ENCODE measurements at places on chromosomes 7 and 10.

GRCh38 chr7:125370502-125370901 lies 440.9 kb upstream of the POT1 start:
- no peak for DNase-seq

- DNase-seq, result no peak
These were observed 755.4 kb downstream of the KCNMA1 start for GRCh38 chr10:76882245-76882644.

GRCh38 chr10:23892296-23892695 lies 316.6 kb upstream of the KIAA1217 start:
- no peak for DNase-seq

DNA sequence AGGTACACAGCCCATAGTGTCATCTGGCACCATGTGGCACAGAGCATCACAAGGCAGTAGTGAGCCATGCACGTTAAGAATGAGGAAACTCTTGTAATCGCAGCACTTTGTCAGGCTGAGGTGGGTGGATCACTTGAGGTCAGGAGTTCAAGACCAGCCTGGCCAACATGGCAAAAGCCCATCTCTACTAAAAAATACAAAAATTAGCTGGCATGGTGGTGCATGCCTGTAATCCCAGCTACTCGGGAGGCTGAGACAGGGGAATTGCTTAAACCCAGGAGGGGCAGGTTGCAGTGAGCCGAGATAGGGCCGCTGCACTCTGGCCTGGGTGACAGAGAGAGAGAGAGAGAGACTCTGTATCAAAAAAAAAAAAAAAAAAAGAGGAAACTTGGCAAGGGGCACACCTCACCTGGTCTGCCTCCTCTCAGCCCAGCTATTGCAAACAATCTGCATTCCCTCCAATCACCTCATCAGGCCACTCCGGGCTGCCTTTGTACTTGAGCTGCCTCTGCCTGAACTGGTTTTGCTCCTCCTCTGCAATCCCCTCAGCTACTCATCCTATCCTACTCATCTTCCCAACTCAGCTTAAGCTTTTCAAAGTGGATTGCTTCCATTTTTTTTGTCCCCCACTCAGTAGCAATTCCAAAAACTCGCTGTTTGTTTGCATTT lies 46.0 kb upstream of the OPTN start:
- no peak for DNase-seq

DNA sequence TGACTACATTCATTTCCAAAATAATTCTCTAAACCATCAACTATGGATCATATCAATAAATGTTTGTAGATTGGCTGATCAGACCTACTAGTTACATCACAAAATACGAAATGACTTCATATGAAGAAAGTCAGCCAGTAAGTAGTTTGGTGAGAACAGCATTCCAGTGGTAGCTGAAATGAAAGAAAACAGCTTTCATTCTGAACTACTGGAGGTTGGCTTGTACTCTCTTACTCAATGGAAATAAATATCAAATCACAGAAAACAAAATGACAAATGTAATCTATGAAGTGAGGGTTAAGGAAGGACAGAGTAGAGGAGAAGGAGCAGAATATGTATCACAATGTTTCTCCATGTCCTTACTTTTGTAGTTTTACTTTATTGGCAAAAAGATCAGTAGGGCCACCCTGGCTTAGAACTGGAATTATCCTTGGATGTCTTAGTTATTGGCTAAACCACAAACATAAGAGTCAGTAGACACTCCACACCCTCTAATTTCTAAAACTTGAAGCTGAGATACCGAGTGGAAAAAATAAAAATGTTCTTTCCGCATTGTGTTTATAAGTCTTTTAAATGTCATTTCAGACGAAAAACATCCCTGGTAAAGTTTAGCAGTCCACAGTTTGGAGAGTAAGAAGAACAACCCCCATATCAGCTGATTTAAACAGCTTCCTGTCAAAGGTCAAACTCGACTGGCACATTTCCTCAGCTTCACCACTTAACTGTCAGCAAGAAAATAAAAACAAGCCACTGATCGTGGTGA lies 74.0 kb upstream of the DGKI start:
- DNase-seq, result no peak

GRCh38 chr10:23543691-23544380 lies 105.0 kb downstream of the OTUD1 start:
- no peak for DNase-seq

All from HuH-7.5 (cell line).